HuH-7 (cell line): ENCODE measurements at places on chromosomes 13 and 19.

DNA sequence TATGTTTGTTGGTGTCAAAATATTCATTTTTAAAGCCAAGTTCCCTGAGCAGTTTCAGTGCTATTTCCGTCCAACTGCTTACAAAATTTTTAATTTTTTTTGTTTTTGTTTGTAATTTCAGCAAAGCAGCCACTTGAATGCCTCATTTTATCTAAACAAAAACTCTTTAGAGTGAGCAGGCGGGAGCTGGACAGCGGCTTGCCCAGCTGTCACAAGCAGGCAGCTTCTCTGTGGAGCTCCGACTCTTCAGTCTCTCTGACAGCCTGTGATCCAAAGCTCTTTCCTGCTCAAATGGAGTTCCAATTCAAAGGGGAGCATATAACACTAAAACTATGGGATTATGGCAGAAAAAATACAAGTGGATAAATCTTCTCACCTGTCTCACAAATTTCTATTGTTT is 618.3 kb upstream of the PCDH20 start:
- no peak for DNase-seq

DNA sequence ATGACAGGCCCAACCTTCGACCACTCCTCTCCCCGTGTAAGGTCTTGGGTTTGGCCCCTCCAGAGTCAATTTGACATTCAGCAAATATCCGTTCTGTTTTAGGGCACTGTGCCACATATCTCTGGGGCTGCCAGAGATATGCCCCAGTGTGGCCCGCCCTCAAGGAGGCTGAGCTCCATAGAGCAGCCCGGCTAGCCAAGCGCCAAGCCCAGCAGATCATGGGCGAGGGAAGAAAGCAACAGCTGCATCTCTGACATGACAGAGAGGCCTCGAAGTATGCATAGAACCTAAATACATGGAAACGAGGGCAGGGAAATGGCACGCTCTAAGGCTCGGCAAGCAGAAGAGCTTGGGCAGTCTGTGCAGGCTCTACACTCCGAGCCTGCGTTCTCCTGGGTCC is 124.5 kb downstream of the USP12 start:
- DNase-seq = no peak

- no peak for DNase-seq
Observed at GRCh38 chr13:71056581-71056980, 810.4 kb downstream of the DACH1 start.

- no peak for DNase-seq
Observed at GRCh38 chr13:42401376-42401775, 129.4 kb downstream of the AKAP11 start.

GRCh38 chr13:99932912-99933311 is 38.7 kb downstream of the ZIC5 start:
- no peak for DNase-seq
